Activated naive CD8-positive, alpha-beta T cell treated with anti-CD3 and anti-CD28 coated beads for 36 hours (primary cell): ENCODE measurements at places on chromosomes 16 and 17.

DNA sequence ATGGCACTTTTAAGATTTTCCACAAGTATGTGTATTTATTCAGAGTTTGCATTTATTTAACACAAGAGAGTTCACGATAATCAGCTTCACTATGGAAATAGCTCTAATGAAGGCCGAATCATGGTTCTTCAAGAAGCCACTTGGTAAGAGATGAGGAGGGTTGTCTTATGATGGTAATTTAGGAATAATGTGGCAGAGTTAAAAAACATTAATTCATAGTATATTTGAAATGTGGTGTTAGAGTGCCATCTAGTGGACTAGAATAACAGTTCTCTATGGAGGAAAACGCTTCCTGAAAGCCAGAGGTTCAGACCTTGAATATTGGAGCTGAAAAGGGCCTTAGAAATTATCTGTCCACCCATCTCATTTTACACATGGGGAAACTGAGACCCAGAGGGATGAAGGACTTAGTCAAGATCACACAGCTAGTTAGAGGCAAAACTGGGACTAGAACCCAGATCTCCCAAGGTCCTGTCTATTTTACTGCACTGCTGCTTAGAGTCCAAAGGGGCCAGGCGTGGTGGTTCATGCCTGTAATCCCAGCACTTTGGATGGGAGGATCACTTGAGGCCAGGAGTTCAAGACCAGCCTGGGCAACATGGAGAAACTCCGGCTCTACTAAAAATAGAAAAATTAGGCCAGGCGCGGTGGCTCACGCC lies 33.8 kb upstream of the KPNB1 start:
- DNase-seq = no peak

GRCh38 chr16:65744401-65744800 lies 622.1 kb upstream of the CDH5 start:
- no peak for DNase-seq

DNA sequence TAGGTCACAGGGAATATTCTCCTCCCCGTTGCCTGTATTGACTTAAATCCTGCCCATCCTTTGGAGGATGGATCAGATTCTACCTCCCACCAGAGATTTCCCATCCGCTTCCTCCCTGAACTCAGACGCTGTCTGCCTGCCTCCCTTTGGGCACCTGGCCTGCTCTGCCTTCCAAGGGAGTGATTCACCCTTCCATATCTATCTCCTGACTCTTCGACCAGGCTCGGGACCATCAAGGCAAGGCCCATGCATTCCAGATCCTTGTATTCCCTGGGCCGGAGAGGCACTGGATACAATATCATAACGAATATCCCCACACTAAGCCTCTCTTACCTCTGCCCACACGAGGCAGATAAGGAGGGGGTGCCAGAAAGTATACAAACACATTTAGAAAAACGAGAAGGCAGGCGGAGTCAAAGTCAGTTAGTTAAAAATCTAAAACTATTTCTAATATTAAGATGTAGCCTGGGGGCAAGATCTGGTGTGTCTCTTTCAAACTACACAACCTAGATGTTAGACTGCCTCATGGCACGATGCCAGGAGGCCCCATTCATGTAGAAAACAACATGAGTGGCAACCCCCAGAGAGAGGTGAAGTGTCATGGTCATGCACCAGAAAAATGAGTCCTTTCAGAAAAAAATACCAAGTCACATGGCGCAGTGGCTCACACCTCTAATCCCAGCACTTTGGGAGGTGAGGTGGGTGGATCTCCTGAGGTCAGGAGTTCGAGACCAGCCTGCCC lies 9.2 kb downstream of the PMP22 start:
- DNase-seq = no peak

DNA sequence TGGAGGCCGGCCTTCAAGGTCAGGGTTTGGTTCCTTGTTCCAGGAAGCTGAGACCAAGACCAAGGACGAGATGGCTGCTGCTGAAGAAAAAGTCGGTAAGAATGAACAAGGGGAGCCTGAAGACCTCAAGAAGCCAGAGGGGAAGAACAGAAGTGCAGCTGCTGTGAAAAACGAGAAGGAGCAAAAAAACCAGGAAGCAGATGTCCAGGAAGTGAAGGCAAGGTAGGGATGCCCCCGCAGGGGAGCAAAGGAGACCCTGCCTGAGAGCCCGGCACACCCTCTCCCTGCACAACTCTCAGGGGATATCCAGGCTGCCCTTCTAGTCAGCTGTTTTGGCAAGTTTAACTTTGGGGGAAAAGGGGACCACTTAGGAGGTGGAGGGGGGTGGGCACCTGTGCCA lies 29.0 kb downstream of the RNF213 start:
- no peak for DNase-seq

GRCh38 chr17:70618641-70619040 lies 449.3 kb downstream of the KCNJ2 start:
- DNase-seq = no peak

DNA sequence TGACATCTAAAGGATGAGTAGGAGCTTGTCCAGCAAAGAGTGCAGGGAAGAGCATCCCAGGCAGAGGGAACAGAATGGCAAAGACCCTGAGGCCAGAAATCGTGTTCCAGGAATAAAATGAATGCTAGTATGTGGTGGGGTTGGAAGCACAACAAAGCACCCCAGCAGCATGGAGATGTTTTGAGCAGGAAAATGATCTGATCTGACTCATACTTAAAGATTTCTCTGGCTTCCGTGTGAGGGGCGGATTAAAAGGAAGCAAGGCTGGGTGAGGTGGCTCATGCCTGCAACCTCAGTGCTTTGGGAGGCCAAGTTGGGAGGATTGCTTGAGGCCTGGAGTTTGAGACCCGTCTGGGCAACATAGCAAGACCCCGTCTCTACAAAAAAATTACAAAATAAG lies 2.3 kb downstream of the SLC5A11 start:
- no peak for DNase-seq

DNA sequence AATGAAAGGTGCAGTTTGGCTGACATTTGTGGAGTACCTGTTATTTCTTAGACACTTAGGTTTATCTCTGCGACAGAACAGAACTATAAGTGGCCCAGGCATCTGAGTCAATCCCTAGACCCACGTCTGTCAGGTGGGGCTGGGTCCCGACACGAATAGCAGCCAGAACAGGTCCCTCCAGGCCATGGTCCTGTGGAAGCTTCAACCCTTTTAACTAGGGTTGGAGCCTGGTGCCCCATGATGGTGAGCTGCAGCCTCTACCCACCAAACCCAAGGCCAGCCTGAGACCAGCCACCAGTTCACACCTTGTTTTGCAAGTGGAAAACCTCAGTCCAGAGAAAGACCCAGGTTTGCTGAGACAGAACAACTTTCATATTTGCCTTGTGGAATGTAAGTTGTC lies 74.6 kb upstream of the TMEM97 start:
- DNase-seq = no peak

- no peak for DNase-seq
These were observed 183.6 kb downstream of the MAP2K6 start for GRCh38 chr17:69597898-69598692.

DNA sequence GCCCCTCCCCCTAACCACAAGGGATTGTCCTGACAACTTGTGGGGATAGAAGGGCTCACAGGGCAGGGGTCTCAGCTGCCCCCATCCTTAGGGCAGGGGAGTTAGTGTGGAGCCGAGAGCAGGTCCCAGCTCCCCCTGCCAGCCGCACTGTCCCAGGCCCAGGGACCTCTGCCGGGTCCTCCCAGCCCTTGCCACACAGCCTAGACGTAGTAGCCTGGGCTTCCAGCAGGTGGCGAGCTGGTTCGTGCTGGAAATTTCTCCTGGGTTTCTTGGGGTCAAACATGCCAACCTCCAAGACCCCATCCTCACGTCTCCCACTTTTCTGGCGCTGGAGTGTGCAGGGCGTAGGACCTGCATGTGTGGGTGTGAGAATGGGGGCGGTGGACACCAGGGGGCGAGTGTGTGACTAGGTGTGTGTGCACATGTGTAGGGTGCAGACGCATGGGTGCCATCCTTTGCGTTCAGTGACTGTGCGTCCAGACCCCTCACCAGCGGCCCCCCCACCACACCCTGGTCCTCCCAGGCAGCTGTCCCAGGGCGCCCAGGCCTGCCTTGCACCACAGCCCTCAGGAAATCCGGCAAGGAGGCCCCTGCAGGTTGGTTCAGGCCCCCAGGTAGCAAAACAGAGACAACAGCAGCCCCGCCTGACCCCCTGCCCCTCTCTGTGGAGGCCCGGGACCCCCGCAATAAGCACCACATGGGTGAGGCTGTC lies 29.5 kb downstream of the SBK1 start:
- peak; percentile 51 for DNase-seq

GRCh38 chr16:72552654-72553053 lies 380.7 kb upstream of the PMFBP1 start:
- no peak for DNase-seq

GRCh38 chr16:17366299-17366961 lies 104.3 kb downstream of the XYLT1 start:
- DNase-seq = no peak

GRCh38 chr17:71548540-71549190 lies 572.2 kb upstream of the SOX9 start:
- no peak for DNase-seq

- no peak for DNase-seq
These were observed 15.9 kb upstream of the TNS4 start for GRCh38 chr17:40517286-40517662.

DNA sequence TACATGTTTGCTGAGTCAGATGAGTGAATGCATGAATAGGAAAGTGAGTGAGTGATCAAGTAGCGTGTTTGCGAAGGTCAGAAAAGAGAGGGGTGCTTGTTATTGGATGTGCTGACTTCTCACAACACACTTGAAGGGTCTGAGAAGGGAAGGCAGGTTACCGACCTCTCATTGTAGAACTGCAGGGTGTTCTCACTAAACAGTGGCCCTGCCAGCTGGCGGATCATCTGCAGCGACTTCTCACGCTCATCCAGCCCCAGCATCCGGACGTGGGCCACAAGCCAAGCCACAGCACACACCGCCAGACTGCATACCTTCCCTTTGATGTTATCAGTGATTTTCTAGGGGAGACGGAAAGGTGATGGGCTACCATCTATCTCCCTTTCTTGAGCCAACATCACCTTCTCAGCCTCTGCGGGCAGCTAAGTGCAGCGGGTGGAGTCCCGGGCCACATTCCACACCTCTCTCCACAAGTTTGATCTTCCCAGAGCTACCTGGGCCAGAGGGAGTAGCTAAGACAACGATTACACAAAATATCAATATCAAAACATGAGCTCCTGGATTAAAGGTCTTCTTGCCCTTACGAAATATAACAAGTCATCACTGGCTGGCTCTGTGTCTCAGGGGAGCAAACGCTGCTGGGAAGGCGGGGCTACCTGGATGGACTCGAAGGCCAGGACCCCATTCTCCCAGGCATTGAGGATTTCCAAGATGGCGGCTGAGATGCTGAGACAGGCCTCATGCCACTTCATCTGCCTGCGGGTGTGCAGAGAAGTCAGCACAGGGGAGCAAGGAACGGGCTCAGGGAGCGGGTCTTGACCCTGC lies 11.0 kb downstream of the CSF3 start:
- peak; percentile 38 for DNase-seq

GRCh38 chr17:66975614-66976378 lies 11.3 kb downstream of the CACNG4 start:
- no peak for DNase-seq

DNA sequence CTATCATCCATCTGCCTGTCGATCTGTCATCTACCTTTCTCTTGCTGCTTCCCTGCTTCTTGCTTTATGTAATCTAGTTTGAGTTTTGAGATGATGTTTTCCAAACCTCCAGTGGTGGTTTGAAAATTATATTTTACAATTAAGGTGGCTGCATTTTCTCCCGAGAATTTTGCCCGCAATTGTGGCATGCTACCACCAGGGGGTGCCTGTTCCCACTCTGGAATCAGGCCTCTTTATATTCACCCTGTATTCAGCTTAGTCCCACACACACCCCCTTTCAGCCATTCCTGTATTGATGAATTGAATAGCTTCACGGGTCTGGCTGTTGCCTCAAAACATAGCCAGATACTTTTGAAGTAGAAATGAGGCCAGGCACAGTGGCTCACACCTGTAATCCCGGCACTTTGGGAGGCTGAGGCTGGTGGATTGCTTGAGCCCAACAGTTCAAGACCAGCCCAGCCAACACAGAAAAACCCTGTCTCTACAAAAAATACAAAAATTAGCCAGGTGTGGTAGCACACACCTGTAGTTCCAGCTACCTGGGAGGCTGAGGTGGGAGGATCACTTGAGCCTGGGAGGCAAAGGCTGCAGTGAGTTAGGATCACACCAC lies 3.2 kb downstream of the PRSS22 start:
- no peak for DNase-seq

DNA sequence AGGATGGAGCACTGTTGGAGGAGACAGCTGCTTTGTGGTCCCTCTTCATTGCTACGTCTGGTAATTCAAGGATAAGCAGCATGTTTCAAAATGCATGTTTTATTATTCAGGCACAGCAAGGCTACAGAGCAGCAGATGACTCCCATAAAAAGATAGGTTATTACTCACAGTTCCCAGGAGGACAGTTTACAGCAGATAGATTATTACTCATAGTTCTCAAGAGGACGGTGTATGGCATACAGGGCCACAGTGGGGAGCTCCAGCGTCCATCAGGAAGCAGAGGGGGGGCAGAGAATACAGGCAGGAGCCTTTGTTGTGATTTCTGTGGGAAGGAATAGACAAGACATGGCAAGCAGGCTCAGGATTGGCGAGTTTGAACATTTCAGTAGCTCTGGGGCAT lies 72.9 kb downstream of the DNAH9 start:
- no peak for DNase-seq

- DNase-seq = no peak
These were observed 36.8 kb downstream of the HELZ start for GRCh38 chr17:67208232-67208631.

DNA sequence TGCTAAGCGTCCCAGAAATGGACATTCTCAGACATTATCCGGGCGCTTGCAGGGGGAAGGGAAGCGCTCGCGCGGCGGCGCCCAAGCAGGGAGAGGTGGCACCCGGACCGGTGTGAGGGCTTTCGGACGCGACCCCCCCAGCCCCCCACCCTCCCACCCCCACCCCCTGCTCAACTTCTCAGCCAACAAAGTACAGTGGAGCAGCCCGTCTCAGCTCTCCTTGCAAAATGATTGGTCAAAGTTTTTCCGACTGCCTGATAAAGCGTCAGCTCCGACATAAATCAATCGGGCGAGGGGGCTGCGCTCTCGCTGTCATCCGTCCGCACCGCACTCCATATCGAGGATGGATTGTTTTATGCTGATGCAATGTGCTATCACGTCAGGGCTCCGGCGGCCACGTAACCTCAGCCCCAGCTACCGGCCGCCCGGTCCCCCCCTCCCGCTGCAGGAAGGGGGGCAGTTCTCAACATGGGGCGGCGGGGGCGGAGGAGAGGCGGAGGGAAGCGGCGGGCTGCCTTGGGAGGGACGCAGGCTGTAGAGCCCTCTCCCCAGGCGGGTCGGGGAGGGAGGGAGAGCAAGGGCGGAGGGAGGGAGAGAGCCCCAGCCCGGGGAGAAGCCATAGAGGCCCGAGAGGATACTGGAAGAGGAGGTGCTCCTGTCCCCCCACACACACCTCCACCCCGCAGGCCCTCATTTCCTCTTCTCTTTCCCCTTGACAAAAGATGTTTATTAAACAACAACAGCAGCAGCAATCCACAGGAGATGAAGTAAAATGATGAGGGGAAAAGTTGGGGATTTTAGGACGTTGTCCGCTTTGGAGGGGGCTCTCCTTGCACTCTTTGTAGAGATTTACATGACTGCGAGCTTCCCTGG lies at the start of gene HOXB9:
Gene HOXB9, minus strand, starts transcription at position 114 of the 873 bp plus-strand sequence. Its CDS starts 89 bp downstream, at position 25.
- DNase-seq = peak; percentile 74

- DNase-seq = no peak
These were observed 3.2 kb downstream of the KSR1 start for GRCh38 chr17:27459433-27459832.

- DNase-seq = no peak
These were observed 16.2 kb downstream of the CACNG3 start for GRCh38 chr16:24272379-24272778.

- DNase-seq = no peak
These were observed 109.9 kb downstream of the METRNL start for GRCh38 chr17:83189044-83190003.

GRCh38 chr16:66422366-66422765 lies 4.7 kb upstream of the BEAN1 start:
- no peak for DNase-seq
